AG08395 (cell line): ENCODE measurements at places on chromosomes 4 and X.
A peak's percentile ranks its signal among the peaks of the same experiment; 100 is the strongest.

GRCh38 chr4:68175562-68176155, 46.0 kb upstream of the TMPRSS11F start:
- peak; percentile 54 for DNase-seq

GRCh38 chr4:85430697-85431096, 44.3 kb upstream of the ARHGAP24 start:
- no peak for DNase-seq

GRCh38 chrX:133985164-133985966, at the start of gene GPC3:
GPC3 (minus strand) TSS chrX:133985594.
- no peak for DNase-seq

GRCh38 chr4:86529436-86529835, 64.7 kb upstream of the PTPN13 start:
- no peak for DNase-seq

DNA sequence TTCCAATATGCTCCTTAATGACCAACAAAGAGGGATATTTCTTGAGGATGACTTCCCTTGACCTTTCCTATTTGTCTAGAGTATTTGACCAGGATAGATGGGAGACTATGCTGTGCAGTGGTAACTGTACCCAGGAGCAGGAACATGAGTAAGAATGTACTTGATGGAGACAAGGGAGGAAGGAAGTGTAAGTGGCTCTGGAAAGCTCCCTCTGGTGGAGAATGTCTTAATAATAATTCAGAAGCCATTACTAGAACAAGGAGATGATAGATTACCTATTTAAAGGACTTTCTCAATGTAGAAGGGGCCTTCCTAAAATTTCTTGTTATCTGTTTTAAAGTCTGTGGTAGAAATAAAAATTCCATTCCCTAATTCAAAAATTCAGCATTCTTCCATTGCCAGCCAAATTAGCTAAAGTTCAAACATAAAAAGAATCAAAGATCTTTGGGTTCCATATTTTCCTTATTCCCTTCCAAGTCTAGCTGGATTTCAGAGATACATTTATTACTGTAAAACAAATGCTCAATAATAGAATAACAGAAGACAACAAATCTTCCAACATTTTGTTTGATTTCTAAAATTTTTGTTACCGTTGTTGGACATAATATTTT, 83.8 kb downstream of the GRID2 start:
- DNase-seq = peak; percentile 1

DNA sequence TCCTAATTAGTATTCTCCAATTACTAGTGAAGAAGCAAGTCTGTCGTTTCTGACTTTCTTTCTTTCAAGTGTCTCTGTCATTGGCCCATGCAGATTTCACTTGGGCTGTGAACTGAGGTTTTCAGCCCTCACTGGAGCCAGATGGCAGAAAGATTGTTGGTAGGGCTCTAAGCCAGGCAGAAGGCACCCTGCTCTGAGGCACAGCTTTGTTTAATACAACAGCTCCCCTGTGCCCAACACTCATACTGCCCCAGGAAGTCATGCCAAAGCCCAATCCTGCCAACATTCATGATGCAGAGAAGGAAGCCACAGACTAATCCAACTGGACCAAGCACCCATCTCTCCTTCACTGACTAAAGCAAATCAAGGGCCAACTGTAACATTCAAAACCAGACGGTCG, 117.1 kb upstream of the FRG1 start:
- no peak for DNase-seq

- DNase-seq = no peak
Measured at GRCh38 chr4:55633903-55634302, 2.2 kb downstream of the NMU start.

- no peak for DNase-seq
Measured at GRCh38 chrX:40095583-40096394, 2.0 kb downstream of the BCOR start.

GRCh38 chrX:4043951-4044350, 330.5 kb upstream of the PRKX start:
- no peak for DNase-seq

DNA sequence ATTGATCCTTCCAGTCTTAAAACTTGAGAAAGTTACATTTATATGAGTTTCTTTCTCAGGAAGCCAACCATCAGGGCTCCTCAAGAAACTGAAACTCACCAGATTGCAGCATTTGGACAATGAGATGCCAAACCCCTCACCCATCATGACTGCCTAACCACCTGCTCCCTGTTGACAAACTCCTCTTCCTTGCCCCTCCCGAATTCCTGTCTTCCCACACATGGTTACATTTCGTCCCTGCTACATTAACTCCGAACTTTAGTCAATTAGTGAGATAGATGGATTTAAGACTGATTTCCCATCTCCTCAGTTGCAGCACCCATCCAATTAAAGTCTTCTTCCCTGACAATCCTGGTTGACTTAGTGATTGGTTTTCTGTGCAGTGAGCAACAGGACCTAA, 118.7 kb downstream of the ZNF330 start:
- no peak for DNase-seq

- no peak for DNase-seq
Measured at GRCh38 chr4:25857403-25857802, 5.4 kb downstream of the SEL1L3 start.

DNA sequence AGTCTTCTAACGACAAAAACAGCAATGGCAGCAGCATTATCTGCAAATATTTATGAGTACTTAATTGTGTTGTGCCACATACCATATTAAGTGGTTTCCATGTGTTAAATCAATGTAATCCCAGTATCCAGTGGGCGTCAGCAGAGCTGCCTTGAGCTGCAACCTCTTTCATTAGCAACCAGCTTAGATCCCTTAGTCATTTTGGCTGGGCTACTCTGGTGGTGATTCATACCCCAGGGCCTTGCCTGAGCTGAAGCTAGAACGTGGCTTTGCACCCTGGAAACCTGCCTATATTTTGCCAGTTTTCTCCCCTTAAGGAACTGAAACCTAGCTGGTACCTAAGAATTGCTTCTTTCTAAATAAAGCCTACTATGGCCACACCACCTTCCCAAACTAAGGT, 474.3 kb upstream of the FTHL17 start:
- DNase-seq = peak; percentile 76

- DNase-seq = no peak
Measured at GRCh38 chrX:45186643-45187026, 14.0 kb downstream of the DIPK2B start.

DNA sequence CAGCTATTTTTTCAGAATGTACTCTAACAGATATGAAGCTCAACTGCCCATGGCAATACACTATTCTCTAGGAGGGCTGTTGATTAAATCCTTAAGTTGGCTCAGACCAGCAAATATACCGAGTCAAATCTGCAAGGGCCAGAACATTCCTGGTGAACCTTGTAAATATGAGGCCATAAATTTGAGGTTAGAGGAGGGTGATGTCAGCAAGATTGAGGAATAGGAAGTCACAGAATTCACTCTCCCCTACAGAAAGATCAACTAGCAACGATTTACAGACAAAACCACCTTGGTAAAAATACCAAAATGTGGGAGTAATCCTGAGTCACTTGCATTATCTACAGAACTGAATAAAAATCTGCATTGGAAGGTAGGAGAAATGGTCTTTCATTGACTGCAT, 399.3 kb downstream of the GPM6A start:
- peak; percentile 7 for DNase-seq

DNA sequence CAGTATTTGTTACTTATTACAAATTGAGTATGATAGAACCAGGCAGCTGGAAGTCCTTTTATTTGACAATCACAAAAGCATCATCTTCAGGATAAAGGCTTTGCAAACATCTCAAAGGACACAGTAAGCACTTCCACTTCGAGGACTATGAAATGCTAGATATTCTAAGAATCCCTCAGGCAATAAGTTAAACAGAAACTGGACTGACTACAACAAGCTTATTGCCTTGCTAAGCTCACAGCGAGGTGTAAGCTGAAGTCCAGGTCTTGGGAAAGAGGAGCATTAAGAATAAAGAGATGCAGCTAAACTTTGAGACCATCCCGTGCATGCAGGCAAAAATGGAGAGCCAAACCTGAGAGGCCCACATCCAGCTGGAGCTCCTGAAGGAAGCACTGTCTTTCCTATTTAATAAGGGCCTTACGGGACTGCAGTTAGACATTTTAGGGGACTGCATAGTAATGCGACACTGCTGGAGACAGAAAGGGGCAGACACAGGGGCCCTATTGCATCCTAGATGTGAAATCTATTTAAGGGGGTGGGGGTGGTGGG, 38.7 kb downstream of the DCHS2 start:
- DNase-seq = no peak
